ENCODE measurements at places on chromosomes 5 and 9. TPM values are rescaled to one million over a fixed set of nuclear protein-coding genes. Genes with fewer than 3 reads are reported as not detected.
A peak's percentile ranks its signal among the peaks of the same experiment; 100 is the strongest.

- no peaks in the 10 kb centered on the region for H3K36me3 ChIP-seq
- peaks cover 62% of the 10 kb centered on the region for H3K4me1 ChIP-seq
- DNase-seq = no peak
- H3K27ac ChIP-seq = peak overlapping the region; percentile 78
Measured at GRCh38 chr9:123053046-123053445, 19.6 kb downstream of the GPR21 start.

Gene ROR2
- total RNA-seq = 15.9 TPM

- DNase-seq = no peak
- no peak overlapping the region for H3K27ac ChIP-seq
- no peaks in the 10 kb centered on the region for H3K27me3 ChIP-seq
Measured at GRCh38 chr5:164555809-164556208, 1050.4 kb downstream of the MAT2B start.

- H3K27me3 ChIP-seq = no peaks in the 10 kb centered on the region
- no peak overlapping the region for H3K4me3 ChIP-seq
- no peak for DNase-seq
- H3K27ac ChIP-seq = no peak overlapping the region
- H3K36me3 ChIP-seq = no peaks in the 10 kb centered on the region
- no peaks in the 10 kb centered on the region for H3K4me1 ChIP-seq
Measured at GRCh38 chr9:72349240-72349639, 15.8 kb downstream of the ZFAND5 start.

DNA sequence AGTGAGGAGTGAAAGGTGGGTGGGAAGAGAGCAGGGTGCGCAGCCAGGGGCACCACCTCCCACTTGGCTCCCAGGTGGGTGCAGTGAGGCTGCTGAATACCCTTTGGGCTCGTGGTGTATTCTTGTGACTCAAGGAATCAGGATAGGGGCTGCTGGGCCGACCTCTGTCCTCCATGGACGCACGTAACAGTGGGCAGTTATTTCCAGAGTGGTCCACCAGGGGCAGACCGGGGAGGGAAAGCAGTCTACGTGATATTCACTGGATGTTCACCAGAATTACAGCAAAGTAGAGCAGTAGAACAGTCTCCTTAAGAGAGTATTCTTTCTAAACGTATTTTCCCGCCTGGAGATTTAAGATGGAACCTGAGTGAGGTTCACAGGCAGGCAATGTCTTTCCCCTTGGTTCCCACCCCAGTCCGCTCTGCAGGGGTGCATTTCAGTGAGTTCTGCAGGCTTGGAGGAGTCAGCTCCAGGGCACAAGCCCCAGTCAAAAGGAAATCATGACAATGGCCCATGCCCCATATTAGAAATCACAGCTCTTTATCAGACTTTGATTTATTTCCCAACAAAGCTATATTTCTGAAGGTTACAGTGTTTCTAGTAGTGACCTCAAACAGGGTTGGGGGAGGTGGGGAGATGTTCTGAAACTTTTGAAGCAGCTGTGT lies 88.7 kb downstream of the SYK start:
- H3K27me3 ChIP-seq = no peaks in the 10 kb centered on the region
- H3K27ac ChIP-seq = no peak overlapping the region
- H3K4me1 ChIP-seq = no peaks in the 10 kb centered on the region
- peaks cover 5% of the 10 kb centered on the region for H3K36me3 ChIP-seq

DNA sequence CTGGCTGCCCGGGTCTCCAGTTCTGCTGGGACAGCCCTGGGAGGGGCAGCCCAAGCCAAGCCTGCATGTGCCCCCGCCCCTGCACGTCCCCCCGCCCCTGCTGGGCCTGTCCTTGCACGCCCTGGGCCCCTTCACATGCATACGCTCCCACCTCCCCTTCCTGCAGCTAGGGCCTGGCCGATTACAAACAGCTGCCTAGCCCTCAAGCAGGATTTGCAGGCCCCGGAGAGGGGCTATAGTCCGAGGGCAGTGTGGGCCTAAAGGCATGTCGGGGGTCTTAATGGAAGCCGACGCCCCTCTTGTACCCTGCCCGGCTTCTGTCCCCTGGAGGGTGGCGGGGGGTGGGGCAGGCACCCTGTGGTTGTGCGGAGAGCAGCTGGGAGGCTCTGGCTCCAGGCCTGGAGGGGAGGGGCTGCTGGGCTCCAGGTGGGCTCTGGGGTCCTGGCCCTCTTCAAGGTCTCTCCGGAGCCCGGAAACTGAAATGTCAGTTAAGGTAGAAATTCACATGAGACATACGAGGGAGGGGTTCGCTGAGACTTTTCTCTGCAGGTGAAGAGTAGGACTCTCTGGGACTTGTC lies 16.9 kb downstream of the COL5A1 start:
- no peaks in the 10 kb centered on the region for H3K4me1 ChIP-seq
- H3K4me3 ChIP-seq = no peak overlapping the region
- no peaks in the 10 kb centered on the region for H3K27me3 ChIP-seq
- no peaks in the 10 kb centered on the region for H3K36me3 ChIP-seq
- no peak overlapping the region for H3K27ac ChIP-seq

Gene FAM169A
- total RNA-seq = 12.9 TPM

DNA sequence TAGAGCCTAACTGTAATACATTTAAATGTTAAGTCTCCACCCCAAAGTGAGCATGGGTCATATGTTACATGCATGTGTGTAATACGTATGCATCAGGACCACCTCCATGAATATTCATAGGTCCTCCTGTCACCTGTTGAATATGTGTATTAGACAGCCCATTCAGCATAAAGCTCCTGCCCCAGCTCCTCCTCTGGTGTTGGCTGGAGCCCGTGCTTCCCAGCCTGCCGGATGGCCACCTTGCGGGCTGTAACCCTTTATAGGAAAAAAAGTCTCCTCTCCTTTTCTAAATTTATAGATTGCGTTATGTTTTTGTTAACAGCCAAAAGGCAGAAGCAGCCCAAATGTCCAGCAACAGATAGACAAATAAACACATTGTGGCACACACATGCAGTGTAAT lies 299.5 kb downstream of the MED10 start:
- no peaks in the 10 kb centered on the region for H3K4me1 ChIP-seq
- H3K4me3 ChIP-seq = no peak overlapping the region
- no peak overlapping the region for H3K27ac ChIP-seq
- no peaks in the 10 kb centered on the region for H3K36me3 ChIP-seq

Gene ELP1
- total RNA-seq = 37.8 TPM

DNA sequence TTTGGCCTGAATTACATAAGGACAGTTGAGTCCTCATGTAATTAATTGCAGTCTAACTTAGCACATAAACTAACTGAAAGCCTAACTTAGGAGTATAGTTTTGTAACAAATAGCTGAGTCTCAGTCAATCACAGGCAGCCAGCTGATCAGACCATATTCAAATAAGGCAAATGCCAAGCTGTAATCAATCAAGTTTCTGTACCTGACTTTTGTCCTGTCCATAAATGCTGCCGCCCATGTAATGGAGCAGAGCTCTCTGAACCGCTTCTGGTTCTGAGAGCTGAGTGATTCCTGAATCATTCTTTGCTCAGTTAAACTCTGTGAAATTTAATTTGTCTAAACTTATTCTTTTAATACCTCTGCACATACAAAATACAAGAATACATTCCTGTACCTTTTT lies 104.8 kb downstream of the TSSK1B start:
- peaks cover 7% of the 10 kb centered on the region for H3K4me1 ChIP-seq
- DNase-seq = no peak
- no peaks in the 10 kb centered on the region for H3K27me3 ChIP-seq
- H3K27ac ChIP-seq = no peak overlapping the region
- no peak overlapping the region for H3K4me3 ChIP-seq
- no peaks in the 10 kb centered on the region for H3K36me3 ChIP-seq

DNA sequence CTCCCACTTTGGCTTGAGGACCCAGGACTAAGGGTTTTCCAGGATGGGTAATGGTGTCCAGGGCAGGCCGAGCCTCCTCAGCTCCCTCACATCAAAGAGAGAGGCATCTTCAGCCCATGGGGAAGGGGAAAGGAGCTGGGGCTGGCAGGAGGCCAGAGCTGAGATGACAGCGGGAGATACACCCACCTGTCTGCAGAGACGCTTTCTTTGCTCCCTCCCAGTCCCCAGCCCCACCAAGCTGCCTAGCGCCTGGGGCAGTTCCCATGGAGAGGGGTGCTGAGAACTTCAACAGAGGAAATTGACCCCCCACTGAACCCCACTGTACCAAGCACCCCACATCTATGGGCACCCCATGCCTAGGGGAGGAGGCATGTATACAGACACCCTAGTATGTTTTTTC lies 10.6 kb downstream of the PCDH1 start:
- no peak for DNase-seq
- H3K27ac ChIP-seq = no peak overlapping the region
- H3K4me3 ChIP-seq = no peak overlapping the region
- H3K36me3 ChIP-seq = peaks cover 19% of the 10 kb centered on the region
- no peaks in the 10 kb centered on the region for H3K27me3 ChIP-seq

- no peaks in the 10 kb centered on the region for H3K4me1 ChIP-seq
- no peaks in the 10 kb centered on the region for H3K36me3 ChIP-seq
- H3K27ac ChIP-seq = no peak overlapping the region
- no peak for DNase-seq
- H3K27me3 ChIP-seq = no peaks in the 10 kb centered on the region
- no peak overlapping the region for H3K4me3 ChIP-seq
Measured at GRCh38 chr5:97874491-97874890, 691.4 kb upstream of the RIOK2 start.

DNA sequence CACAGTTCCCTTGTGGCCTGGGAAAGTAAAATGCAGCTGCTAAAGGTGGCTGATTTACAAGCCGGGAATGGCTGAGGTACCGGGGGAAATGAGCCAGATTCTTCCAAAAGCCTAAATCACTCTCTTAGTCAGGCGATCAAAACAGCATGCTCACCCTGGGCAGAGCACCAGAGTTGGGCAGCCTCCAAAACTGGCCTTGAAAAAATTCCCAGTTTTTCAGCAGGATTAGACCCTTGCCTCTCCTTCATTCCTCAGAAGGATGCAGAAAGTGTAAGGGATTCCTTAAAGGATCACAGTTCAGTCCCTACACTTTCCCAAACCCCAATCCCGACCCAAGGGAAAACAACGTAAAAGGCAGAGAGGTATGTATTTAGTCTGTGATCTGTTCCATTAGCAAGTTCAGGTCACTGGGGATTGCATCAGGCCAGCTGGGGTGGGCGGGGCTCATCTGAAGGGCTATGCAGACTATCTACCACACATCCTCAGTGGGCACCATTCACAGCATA lies 16.9 kb downstream of the TMEM174 start:
- no peaks in the 10 kb centered on the region for H3K36me3 ChIP-seq
- H3K4me1 ChIP-seq = no peaks in the 10 kb centered on the region
- no peak overlapping the region for H3K4me3 ChIP-seq
- no peaks in the 10 kb centered on the region for H3K27me3 ChIP-seq
- H3K27ac ChIP-seq = no peak overlapping the region

DNA sequence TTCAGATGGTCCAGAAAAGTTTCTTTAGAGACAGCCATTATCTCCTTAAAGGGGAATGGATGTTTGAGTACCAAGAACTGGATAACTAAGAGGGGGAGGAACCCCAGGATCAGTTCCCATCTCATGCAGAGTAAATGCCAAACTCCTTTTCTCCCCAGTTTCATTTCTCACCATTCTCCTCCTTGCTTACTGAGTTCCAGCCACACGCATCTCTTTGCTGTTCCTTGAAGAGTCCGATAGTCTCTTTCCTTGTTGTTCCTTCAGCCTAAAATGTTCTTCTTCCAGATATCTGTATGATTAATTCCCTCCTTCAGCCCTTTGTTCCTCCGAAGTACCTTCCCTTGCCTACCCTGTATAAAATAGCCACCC lies 30.0 kb downstream of the KDM4C start:
- H3K4me1 ChIP-seq = peaks cover 16% of the 10 kb centered on the region
- DNase-seq = no peak
- H3K4me3 ChIP-seq = no peak overlapping the region
- H3K27ac ChIP-seq = no peak overlapping the region
- H3K27me3 ChIP-seq = no peaks in the 10 kb centered on the region

DNA sequence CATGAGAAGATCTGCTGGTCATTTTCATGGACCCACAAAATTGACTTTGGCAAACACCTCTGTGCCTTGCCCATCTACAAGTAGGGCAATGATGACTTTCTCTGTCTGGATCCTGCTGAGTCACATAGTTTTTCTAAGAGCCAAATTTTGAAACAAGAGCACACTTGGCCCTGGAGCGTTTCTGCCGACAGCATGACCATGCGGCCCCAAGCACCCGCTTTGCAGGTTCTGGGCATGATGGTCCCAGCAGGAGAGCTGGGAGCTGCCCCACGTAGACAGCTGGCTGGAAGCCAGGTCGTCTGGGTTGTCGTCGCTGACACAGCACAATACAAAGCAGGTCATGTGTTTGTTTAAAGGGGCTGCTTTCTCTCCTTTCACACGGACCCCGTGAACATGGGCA lies 159.8 kb downstream of the SYK start:
- H3K27ac ChIP-seq = peak overlapping the region; percentile 98
- H3K36me3 ChIP-seq = no peaks in the 10 kb centered on the region
- DNase-seq = peak; percentile 98
- no peaks in the 10 kb centered on the region for H3K27me3 ChIP-seq
- peaks cover 76% of the 10 kb centered on the region for H3K4me1 ChIP-seq

GRCh38 chr5:32612134-32612888 lies 27.0 kb downstream of the SUB1 start:
- no peak overlapping the region for H3K27ac ChIP-seq
- DNase-seq = no peak
- peaks cover 9% of the 10 kb centered on the region for H3K4me1 ChIP-seq
- H3K36me3 ChIP-seq = no peaks in the 10 kb centered on the region
- H3K4me3 ChIP-seq = no peak overlapping the region

- H3K27me3 ChIP-seq = no peaks in the 10 kb centered on the region
- peaks cover 37% of the 10 kb centered on the region for H3K4me1 ChIP-seq
- DNase-seq = peak; percentile 38
Measured at GRCh38 chr9:128689820-128690683, 1.0 kb downstream of the SET start.

- H3K27ac ChIP-seq = peak overlapping the region; percentile 99
- no peaks in the 10 kb centered on the region for H3K36me3 ChIP-seq
- no peak overlapping the region for H3K4me3 ChIP-seq
- no peaks in the 10 kb centered on the region for H3K27me3 ChIP-seq
Measured at GRCh38 chr5:56480078-56480704, 247.1 kb upstream of the ANKRD55 start.

DNA sequence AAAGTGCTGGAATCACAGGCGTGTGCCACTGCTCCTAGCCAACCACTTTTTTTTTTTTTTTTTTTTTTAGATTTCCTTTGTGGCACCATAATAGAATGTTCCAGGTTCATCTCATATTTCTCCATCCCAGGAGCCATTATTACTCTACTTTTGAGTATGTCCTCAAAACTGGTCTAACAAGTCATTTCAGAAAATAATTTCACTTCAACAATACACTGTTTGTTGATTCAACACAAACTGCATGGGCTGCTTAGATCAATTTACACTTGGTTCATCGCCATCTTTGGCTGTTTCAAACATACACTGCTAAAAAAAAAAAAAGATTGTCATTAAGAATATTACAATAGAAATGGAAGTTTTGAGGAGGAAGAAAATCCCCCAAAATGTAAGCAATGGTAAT lies 57.9 kb downstream of the CSNK1A1 start:
- H3K27ac ChIP-seq = no peak overlapping the region
- no peak overlapping the region for H3K4me3 ChIP-seq
- H3K36me3 ChIP-seq = peaks cover 12% of the 10 kb centered on the region
- H3K4me1 ChIP-seq = no peaks in the 10 kb centered on the region

- no peak overlapping the region for H3K27ac ChIP-seq
- no peaks in the 10 kb centered on the region for H3K36me3 ChIP-seq
- DNase-seq = no peak
- H3K4me1 ChIP-seq = no peaks in the 10 kb centered on the region
- H3K4me3 ChIP-seq = no peak overlapping the region
- H3K27me3 ChIP-seq = no peaks in the 10 kb centered on the region
Measured at GRCh38 chr5:164359260-164360255, 854.1 kb downstream of the MAT2B start.

GRCh38 chr5:141260458-141261237 lies 15.5 kb downstream of the PCDHB15 start:
- DNase-seq = no peak
- H3K27ac ChIP-seq = no peak overlapping the region
- H3K4me1 ChIP-seq = no peaks in the 10 kb centered on the region
- no peaks in the 10 kb centered on the region for H3K36me3 ChIP-seq
- no peak overlapping the region for H3K4me3 ChIP-seq

Gene TLX3
- total RNA-seq = not detected

Data from thyroid gland (tissue), 4 donors.